ENCODE measurements at places on chromosomes 5 and 9.

GRCh38 chr9:90607701-90608516, 34.7 kb downstream of the DIRAS2 start:
- no peak for DNase-seq

DNA sequence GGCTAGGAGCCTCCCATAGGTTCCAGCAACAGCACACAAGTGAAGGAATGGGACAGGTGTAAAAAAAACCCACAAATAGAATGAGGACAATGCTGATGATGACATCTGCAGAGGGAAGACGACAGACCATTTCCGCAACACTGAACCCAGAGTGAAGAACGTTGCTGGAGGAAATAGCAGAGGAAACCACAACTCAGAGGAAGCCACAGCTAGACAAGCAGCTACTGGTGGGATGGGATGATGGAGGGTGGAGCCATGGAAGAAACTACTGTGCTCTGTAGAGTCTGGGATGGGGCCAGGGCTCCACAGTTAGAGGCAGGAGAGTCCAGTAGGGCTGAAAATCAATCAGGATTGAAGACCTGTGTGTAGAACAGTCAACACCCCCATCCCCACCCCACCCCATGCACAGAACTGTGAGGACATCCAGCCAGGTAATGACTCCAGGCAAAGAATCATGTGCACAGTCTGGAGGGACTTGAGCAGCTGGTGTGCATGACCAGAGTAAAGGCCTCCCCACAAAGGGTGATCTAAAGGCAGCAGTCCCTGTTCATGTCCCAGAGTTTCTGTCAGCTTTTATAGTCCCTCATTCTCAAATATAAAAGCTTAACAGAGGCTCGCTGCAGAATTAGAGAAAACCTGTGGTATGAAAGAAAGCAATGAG, 65.2 kb upstream of the SPIN1 start:
- DNase-seq, result no peak

DNA sequence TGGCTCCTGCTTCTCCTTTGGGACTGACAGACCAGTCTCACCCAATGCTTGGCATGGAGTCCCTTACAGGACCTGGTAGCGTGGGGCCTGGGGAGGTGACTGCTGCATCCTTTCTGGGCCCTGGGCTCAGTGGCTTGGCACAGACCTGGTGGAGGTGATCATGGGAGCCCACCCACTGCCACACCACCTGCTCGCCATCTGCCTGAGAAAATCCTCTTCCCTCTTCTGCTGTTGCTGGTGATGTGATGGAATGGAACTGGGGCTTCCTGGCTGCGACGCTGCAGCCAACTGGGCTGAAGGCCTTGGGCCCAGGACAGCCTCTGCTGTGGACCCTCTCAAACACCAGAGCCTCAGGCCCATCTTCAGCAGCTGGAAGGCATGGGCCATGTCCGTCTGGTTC, 122.5 kb upstream of the PANK3 start:
- DNase-seq, result no peak

DNA sequence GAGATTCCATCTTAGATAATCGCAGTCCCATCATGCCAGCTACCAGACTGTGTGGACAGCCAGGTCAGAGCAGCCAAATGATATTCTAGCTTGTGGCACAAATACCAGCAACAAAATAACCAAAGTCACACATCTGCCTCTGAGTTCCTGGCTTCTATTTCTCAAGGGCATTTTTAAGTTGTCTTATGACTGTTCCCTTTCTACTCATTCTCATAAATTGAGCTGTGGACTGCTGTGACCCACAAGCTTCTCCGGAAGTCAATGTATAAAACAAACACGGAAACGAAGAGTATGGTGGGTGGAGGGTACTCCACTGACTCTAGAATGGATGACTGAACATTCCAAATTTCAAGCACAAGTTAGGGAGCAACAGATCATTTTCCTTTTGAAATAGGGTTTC, 43.9 kb downstream of the PDCD1LG2 start:
- DNase-seq, result no peak

DNA sequence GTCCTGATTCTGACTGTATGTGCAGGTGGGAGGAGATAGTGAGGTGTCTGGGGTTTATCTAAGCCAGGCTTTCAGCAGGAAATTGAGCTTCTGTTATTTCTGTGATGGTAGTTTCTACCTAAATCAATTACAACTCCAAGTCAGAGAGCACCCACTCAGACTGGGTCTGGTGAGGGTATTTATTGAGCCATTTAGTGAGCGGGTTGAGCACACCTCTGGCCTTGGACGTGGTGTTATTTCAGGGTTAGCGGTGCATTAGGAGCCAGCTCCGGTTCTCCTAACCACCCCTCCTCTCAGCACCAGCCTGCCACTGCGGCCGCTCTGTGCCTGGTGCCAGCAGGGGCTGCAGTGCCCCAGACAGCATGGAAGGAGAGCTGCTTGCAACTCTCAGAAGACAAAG, 238.9 kb downstream of the CACNA1B start:
- no peak for DNase-seq

- no peak for DNase-seq
Measured at GRCh38 chr9:123678878-123679329, 251.0 kb downstream of the DENND1A start.

DNA sequence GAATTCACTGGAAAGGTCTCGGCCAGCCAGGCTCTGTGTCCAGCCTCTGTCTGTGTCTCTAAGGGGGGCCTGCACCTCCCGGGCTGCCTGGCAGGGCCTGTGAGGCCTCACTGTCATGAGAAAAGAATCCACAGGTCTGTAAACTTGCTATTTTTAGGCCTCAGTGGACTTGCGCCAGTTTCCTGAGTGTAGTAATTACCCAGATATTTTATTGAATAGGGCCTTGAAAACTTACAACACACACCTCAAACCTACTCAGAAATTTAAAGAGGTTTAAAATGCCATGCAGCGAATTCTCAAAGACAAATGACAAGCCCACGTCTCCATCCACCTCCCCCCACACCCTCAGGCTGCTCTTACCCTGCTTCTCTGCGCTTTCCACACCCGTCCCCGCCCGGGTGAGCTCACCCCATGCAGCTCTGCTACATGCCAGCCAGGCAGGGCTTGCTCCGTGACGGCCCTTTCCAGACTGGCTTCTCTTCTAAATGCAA, 8.8 kb upstream of the TENT4A start:
- no peak for DNase-seq

GRCh38 chr5:133145436-133146170, 93.8 kb downstream of the HSPA4 start:
- no peak for DNase-seq

DNA sequence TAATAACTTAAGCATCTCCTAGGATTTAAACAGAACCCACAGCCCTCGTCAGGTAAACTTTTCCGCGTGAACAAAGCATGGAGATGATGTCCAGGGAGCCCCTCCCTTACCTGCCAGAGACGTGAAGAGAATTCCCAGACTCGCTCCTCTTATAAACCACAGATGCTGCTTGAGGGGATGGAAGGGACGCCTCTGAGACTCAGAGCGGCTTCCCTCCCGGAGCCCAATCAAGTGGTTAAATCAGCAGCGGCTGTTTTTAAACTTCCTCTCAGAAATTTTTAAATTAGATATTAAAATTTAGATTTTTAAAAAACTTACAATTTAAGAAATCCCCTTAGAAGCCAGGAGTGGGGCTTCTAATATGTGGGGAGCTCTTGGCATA, 71.8 kb downstream of the RAPGEF1 start:
- DNase-seq, result no peak

- no peak for DNase-seq
Measured at GRCh38 chr5:92944903-92945604, 636.0 kb downstream of the NR2F1-AS1 start.

DNA sequence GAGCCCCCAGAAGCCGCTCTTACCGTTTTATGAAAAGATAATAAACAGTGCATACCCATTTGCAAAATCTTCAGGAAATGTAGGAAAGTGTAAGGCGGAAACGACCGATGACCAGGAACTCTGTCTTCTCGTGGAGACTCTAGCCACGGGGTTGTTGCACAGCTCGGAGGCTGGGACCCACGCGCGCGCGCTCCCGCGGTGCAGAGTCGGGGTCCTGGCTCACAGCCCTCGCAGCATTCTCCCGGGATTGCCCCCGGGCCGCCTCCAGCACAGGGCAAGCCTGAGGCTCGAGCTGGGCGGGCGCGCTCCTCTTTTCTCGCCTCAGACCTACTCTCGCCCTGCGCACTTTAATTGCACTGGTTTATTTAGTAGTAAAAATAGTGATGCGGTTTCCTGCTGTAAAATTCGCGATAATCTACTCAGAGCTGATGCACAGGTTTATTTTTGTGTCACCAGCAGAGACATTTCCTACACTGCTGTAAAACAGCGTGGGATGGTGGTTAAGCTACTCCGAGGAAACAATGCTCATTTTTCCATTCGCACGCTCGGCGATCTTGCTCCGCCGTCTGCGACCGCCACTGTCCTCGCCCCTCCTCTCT, 15.5 kb downstream of the TRIM7 start:
- DNase-seq, result no peak

- no peak for DNase-seq
Measured at GRCh38 chr5:67886761-67887160, 328.8 kb upstream of the PIK3R1 start.

DNA sequence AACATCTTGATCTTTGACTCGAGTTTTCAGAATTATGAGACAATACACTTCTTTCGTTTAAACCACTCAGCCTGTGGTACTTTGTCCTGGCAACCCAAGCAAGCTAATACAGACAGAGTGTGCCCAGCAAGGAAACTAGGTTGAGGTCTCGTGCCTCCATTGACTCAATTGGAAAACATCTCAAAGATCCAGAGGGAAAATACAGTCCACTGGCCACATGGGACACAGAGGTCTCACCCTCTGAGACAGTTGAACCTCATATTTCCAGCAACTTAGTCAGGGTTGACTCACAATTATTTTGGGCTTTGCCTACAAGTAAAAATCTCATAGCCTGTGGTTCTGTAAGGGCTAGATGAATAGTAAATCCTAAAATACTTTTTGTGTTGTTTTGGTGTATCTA, 631.5 kb downstream of the MTRR start:
- no peak for DNase-seq

- no peak for DNase-seq
Measured at GRCh38 chr5:136642976-136643375, 277.6 kb upstream of the TRPC7 start.

DNA sequence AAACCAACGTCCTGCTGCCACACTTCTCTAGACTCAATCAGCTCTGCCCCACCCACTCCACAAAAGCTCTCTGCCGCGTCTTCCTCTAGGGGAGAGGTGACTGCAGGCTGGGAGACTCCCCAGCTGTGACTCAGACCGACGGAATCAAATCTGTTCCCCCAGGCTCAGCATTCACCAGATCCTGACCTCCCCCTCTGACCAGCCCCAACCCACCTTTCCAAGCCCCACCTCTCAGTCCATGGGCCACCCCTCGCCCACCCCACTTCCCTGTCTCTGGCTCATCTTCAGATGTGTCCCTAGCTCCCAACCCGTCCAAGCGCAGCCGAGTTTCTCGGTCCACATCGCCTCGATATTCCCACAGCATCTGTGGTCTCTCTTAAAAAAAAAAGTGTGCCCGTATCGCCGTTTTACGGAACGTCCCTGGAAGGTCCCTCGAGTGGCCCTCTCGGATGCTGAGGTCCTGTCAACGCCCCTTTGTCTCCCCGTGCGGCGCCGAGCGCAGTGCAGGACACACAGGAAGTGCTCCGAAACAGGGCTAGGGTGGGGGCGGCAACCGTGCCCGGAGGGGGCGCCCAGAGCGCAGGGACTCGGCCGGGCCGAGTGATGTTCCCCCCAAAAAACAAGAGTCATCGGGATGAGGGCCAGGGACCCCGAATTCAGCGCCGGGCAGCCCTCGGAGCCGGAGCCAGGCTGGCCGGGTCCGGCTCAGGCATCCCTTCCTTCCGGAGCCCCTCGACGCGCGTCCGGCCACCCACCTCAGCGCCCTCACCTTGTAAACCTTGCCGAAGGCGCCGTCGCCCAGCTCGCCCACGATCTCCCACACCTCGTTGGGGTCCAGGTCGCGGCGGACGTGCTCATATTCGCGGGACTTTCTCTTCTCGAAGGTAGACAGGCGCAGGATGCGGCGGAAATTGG, 649 bp downstream of the STK10 start:
- peak; percentile 71 for DNase-seq

DNA sequence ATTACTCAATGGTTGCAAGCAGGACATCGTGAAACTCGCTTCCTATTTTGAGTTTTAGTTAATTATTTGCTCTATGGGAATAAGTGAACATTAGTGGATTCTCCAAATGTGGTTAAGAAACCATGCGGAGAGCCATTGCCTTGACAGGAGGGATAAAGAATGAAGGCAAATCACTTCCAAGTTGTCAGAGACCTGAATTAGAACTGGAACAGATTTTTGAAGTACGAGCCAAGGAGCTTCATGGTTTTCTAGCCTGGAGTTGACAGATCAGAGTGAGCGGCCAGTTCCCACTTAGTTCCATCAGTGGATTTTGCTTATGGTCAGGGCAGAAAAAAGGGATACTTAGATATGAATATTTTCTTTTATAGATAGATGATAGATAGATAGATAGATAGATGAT, 171.4 kb upstream of the CDH10 start:
- no peak for DNase-seq

- DNase-seq, result no peak
Measured at GRCh38 chr9:133140174-133140505, 19.1 kb upstream of the RALGDS start.

DNA sequence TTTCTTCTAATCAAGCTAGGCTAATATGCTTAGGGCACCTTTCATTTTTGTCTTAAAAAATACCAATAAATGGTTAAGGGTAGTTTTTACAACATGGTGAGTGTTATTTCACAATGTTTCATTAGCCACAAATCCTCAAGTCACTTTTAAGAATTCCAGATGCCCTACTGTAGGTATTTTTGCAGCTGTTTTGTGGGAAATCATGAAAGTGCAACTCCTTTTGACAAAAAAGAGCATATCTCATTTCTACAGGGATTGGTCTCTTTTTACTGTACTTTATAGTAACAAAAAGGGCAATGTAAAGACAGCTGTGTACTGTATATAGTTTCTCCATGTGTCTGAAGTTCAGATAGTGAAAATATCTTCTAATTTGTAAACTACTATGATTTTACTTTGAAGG, 28.3 kb upstream of the GAS1 start:
- no peak for DNase-seq
